ENCODE measurements at places on chromosomes 7 and 10. TPM values are rescaled to one million over a fixed set of nuclear protein-coding genes. Genes with fewer than 3 reads are reported as not detected.

DNA sequence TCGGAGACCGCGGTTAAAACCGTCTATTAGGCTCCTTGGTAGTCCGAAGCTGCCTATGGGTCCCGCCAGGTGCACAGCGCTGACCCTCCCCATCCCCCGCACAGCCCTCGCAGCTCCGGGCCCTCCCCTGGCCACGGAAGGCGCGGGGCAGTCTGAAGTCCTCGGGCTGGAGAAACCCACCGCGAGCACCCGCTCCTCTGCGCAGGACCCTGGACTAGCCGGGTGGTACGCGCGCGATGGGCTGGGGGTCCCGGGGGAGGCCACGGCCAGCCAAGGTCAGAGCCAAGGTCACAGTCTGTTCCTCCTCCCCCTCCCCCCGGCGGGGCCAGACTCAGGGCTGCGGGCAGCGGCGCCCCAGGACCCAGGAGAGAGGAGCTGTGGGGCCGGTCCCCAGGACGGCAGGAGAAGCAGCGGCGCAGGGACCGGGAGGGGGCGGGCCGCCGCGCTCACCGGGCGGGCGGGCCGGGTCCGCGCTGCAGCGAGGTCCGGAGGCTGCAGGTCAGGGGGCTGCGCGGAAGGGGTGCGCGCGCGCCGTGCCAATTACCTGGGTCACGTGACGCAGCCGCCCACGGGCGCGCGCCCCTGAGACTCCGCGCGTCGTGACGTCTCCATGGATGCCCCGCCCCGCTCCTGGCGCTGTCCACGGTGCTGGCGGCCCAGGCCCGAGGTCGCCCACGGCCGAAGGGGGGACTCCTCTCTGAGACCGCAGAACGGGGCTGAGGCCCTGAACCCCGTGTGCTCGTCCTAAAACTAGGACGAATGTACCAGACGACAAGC, at the start of gene OGDHL:
Gene OGDHL (minus strand): TSS at position 535 of the 777 bp plus-strand sequence. CDS start 3,731 bp downstream, outside the sequence.
- H3K27ac ChIP-seq = no peak within 1 kb of the TSS
- no peaks in the 10 kb centered on the region for H3K4me1 ChIP-seq
- H3K27me3 ChIP-seq = peaks cover 51% of the 10 kb centered on the region
- peak; percentile 42 for DNase-seq

DNA sequence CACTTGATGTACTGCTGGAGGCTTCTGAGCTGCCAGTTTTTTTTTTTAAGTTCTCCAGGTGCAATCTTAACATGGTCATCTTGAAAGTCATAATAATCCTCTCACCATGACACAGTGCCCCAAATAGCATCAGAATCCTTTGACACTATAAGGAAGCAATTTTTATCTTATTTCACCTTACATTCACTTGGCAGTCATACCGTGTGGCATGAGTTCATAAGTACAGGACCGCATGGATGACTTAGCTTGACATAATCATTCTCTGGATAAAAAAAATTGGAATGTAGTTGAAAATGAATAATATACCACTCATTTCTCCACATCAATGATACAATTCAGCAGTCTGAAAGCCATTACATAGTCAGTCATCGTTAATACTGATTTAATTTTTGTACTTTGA, 25.6 kb upstream of the TMEM196 start:
- H3K36me3 ChIP-seq = no peaks in the 10 kb centered on the region
- no peak overlapping the region for H3K27ac ChIP-seq
- H3K27me3 ChIP-seq = no peaks in the 10 kb centered on the region

DNA sequence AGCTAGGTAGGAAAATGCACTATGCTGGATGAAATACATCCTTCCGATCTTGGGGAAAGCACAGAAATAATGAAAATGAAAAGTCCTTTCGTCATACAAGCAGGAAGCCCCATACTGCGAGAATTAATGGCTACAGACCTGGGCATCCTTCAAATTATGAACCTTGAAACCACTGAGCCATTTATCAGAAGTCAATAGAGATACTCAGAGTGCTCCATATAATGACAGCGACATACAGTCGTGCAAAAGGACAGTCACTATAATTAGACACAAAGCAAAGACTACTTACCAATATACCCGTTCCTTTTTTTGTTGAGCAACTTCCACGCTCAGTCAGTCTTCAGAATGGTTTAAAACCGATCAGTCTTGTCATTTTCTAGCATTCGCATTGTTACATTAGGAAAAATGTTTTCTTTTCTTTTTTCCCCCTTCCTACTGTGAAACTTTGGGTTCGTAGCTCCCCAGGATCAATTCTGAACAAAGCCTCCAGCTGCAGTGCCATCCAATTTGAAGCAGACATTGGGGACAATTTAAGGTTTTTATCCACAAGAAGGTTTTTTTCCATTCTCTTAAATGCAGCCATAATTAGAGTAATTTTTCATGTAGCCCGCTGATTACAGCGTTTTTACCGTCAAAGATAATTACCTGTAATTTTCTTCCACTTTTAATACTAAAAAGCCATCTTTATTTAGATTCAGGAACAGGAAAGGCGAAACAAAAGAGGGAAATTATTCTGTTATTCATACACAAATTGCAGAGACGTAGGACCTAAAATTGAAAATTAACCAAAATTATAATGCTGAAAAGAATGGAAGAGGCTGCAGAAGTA, 6.4 kb downstream of the DLX6 start:
- DNase-seq = no peak
- no peaks in the 10 kb centered on the region for H3K36me3 ChIP-seq
- no peak overlapping the region for H3K27ac ChIP-seq
- H3K4me1 ChIP-seq = peaks cover 5% of the 10 kb centered on the region
- peaks cover 26% of the 10 kb centered on the region for H3K27me3 ChIP-seq
- H3K4me3 ChIP-seq = no peak overlapping the region

GRCh38 chr7:24717694-24718320, 39.5 kb downstream of the GSDME start:
- H3K4me3 ChIP-seq = no peak overlapping the region
- no peak for DNase-seq
- peaks cover 11% of the 10 kb centered on the region for H3K4me1 ChIP-seq
- no peaks in the 10 kb centered on the region for H3K36me3 ChIP-seq

Gene PTF1A
- not detected for polyA plus RNA-seq

DNA sequence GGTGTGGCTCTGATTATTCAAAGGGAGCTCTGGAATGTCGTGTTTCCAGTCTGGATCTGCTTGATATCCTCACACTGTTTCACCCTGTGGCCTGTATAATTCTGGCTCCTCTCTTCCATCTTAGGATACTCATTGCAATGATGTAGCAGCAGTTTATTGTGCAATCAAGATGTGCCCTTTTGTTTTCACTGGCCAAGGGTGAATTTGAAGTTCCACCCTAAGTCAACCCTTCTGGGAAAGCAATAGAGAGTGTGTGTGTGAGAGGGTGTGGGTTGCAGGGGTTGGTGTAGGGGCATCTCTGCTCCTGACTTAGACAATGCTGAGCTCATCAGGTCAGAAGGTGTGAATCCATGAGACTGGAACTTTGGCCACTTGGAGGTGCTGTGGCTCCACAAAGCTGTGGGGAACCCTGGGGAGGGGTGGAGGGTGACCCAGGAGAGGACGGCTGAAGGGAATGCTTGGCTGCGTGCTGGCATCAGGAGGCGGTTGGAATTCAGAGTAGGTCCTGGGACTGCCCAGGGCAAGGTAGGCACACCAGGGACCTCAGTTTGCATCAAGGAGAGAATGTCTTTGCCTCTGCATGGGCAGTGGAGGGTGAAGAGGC, 118.0 kb upstream of the PRSS58 start:
- H3K36me3 ChIP-seq = no peaks in the 10 kb centered on the region
- peaks cover 23% of the 10 kb centered on the region for H3K4me1 ChIP-seq
- peak; percentile 63 for DNase-seq
- H3K27ac ChIP-seq = no peak overlapping the region

Gene FAM180A
- polyA plus RNA-seq = 0.13 TPM

Gene TES
- polyA plus RNA-seq = 4.2 TPM

GRCh38 chr10:131487822-131488221, 176.3 kb upstream of the TCERG1L start:
- H3K27me3 ChIP-seq = no peaks in the 10 kb centered on the region
- no peak for DNase-seq
- H3K4me3 ChIP-seq = no peak overlapping the region

GRCh38 chr10:127376071-127376470, 173.0 kb upstream of the NPS start:
- H3K4me1 ChIP-seq = no peaks in the 10 kb centered on the region
- no peak overlapping the region for H3K27ac ChIP-seq
- H3K36me3 ChIP-seq = peaks cover 6% of the 10 kb centered on the region
- no peak overlapping the region for H3K4me3 ChIP-seq

DNA sequence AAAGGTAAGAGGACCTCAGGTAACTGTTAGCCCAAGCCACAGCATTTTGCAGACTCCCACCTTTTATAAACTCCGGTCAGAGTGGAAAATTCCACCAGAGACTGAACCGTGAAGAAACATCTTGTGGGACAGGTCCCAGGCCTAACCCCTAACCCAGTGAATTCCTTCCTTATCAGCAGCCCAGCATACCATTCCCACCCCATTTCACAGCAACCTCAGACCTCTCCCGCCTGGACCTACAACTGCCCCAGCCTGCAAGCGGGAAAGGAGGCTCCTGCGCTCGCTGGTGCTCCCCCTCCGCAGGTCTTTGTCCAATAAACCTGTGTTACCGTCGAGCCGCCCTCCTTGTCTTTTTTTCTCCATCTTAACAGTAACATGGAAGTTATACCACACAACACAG, 736.6 kb downstream of the MAGI2 start:
- no peaks in the 10 kb centered on the region for H3K36me3 ChIP-seq
- no peak overlapping the region for H3K4me3 ChIP-seq
- no peaks in the 10 kb centered on the region for H3K27me3 ChIP-seq
- H3K27ac ChIP-seq = no peak overlapping the region

GRCh38 chr10:89515031-89515841, 20.2 kb downstream of the SLC16A12 start:
- no peaks in the 10 kb centered on the region for H3K27me3 ChIP-seq
- no peak overlapping the region for H3K4me3 ChIP-seq
- DNase-seq = no peak
- H3K4me1 ChIP-seq = no peaks in the 10 kb centered on the region

DNA sequence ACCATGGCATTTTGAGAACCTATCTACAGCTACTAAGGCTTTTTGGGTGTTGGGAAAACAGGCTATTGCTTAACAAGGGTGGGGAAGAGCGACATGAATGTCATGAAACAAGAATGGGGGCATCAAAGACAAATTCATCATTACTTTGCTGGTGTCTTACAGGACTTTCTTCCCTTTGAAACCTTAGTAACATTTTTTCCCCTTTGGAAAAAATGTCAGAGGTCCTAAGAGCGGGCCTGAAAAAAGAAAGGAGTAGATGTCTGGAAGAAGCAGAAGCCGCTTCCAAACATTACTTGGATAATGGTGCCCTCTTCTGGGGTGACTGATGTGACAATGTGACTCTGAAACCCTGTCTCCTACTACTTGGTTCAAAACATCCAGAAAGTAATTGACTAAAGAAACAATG, 3.8 kb upstream of the DDX50 start:
- H3K4me1 ChIP-seq = peaks cover 13% of the 10 kb centered on the region
- H3K36me3 ChIP-seq = no peaks in the 10 kb centered on the region
- no peak overlapping the region for H3K4me3 ChIP-seq
- no peak overlapping the region for H3K27ac ChIP-seq

Measured in psoas muscle (tissue), 8 donors.